NCI-H1417 (cell line): ENCODE measurements at places on chromosomes 3 and 15.
A peak's percentile ranks its signal among the peaks of the same experiment; 100 is the strongest.

- peak; percentile 14 for DNase-seq
Measured at GRCh38 chr15:34732430-34732829, 22.4 kb downstream of the GJD2 start.

GRCh38 chr3:127166501-127167065 lies 26.3 kb upstream of the PRR23E start:
- no peak for DNase-seq

DNA sequence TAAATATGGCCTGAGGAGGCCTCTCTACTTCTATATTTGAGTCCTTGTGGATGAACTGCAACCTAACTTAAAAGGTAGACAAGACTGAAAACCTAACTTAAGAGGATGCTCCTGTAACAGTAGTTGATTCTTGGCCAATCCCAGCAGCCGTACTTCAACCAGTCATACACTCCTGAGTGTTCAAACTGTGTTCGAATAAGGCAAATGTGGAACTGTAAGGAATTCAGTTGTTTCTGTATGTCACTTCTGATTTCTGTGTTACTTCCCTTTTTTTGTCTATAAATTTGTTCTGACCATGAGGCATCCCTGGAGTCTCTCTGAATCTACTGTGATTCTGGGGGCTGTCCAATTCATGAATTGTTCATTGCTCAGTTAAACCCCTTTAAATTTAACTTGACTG lies 20.5 kb downstream of the GALK2 start:
- DNase-seq: no peak

DNA sequence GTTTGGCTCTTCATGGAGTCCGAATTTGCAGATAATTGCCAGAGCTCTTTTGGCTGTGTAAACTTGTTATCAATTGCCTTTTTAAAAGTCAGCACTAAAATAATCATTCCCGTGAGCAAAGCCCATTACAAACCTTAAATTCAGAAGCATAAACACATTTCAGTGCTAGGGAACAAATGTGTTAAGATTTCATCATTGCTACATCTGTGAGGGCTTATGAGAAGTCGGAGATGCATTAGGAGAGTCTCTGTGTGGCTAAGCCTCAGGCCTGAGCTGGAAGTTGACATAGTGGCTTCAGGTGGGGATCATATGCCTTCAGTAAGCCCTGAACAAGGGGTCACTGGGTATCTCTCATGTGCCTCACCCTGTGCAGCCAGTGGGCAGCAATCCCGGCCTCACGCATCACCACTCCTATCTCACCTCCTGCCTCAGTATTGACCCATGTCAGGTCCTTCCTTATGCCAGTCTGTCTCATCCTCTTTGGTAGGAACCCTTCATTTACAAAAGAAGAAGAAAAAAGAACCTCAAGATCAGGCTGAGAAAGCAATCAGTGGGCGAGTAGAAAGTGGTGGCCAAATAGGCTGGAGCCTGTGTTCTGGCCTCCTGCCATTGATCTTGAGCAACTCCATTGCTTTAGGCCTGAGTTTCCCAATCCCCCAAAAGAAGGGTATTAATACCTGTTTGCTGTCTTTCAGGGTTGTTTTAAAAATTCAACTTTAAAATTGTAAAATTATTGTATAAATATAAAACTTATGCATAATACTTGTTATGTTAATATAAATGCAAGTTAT lies 233.5 kb downstream of the IL20RB start:
- no peak for DNase-seq

- DNase-seq: no peak
Measured at GRCh38 chr3:157868946-157869345, 237.3 kb downstream of the SHOX2 start.

DNA sequence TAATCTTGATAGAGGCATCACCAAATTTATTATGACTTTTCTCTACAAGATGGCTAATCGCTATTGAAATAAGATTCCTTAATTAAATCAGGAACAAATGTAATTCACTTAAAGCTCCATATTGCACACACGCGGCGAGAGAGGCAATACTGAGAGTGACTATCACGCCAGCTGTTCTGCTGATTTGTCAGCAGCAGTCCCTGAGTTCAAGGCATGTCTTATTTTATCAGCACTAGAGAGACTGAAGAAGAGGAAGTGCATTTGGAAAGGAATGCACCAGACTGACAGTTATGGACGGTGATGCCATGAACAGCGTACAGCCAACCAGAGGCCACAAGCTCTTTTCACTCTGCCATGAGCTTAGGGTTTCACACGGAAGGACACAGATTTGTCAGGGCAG lies 83.6 kb upstream of the SLCO3A1 start:
- DNase-seq: no peak

DNA sequence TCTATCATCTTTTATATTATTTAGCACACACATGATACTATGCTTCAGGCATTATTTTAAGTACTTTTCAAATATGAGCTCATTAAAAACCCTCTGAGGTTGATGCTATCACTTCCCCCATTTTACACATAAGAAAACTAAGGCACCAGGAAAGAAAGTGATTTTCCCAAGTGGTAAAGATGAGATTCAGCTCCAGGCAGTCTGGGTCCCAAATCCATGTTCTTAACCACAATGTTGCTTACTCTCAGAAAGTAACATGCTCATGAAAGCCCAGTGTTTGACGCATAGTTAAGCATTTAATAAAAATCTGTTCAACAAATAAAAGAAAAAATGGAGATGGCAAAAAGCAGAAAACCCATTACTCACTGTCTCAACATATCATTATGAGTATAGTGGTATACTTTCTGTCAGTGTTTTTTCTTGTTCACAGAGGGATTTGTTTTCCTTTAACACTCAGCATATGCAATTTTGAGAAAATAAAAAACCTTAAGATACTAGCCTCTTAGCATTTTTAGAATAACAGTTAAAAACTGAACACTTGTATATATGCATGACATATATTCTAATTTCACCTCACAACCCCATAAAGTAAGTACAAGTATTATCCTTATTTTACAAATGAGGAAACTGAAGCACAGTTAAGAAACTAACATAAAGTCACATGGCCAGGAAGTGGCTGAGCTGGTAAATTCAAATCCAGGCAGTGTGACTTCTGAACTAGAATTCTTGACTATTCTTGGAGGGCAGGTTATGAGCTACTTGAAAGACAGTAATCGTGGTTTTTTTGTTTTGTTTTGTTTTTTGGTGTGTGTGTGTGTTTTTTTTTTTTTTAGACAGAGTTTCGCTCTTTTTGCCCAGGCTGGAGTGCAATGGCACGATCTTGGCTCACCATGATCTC lies 10.4 kb downstream of the PEAK1 start:
- no peak for DNase-seq

- no peak for DNase-seq
Measured at GRCh38 chr15:77473328-77473727, 52.6 kb downstream of the HMG20A start.

DNA sequence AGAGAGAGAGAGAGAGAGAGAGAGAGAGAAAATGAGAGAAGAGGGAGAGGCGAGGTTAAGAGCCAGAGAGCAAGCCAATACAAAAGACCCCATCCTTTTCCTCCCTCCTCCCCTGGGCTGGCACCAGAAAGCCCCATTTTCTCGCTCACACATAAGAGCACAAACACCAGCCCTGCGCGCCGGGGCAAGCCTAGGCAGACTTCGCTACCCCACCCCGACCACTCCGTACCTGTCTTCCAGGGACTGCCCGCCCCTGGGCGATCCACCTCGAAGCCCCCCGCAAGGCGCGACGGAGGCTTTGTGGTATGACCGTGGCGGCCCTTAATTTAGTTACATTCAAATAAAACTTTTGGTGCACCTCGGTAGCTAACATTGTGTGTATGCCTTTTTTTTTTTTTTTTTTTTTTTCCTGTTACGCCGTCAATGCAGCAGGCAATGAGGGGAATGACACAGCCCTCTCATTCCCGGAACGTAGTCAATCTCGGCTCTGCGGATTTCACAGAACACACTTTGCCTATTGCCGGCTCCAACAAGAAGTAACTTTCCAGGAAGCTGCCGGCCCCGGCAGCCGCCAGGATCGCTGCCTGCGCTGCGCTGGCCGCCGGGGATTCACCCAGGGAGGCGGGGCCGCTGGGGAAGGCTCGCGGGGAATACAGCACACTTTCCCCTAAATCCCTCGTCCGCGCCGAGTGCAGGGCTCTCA lies 7.7 kb downstream of the BCL6 start:
- DNase-seq: no peak

DNA sequence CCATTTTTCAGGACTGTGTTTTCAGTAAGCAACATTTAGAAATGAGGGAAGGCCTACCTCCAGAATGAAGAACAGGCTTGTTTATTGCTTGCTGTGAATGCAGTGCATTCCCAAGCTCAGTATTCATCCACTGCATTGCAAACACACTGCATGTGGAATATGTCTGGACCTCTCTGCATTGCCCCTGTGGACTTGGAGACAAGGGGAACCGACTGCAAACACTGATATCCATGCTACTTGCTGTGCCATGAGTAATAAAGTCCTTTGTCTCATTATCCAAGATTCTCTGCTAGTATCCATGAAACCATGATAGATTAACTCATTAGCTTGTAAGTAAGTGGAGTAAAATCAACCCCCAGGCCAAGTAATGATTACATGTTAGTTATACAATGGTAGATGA lies 301.2 kb upstream of the NR2E3 start:
- no peak for DNase-seq

DNA sequence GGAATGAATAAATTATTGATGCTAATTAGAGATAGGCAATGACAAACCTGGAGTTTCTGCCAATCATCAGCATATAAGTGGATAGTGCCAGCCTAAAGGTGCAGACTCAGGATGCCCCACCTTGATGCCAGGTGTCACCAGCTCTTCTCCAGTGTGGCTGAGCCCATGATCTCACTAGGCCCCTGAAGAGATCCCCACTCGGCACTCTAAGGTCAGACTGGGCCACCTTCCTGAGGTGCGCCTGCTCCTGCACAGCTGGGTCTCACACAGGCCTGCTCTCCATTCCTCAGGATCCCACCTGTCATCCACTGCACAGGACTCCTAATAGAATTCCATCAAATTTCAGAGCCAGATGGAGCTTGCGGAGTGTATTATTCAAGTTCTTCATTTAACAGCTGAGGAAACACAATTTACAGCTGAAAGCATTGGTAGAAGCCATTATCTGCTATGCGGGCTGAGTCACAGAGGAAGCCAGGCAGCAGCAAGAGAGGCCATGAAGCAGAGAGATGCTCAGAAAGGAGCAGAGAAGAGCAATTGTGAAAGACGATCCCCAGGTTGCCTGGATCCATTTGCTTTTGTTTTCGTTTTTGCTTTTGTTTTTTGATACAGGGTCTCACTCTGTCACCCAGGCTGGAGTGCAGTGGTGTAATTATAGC lies 25.1 kb upstream of the FSTL1 start:
- DNase-seq: no peak

GRCh38 chr3:195809796-195810454 lies 1.8 kb downstream of the MUC4 start:
- no peak for DNase-seq

DNA sequence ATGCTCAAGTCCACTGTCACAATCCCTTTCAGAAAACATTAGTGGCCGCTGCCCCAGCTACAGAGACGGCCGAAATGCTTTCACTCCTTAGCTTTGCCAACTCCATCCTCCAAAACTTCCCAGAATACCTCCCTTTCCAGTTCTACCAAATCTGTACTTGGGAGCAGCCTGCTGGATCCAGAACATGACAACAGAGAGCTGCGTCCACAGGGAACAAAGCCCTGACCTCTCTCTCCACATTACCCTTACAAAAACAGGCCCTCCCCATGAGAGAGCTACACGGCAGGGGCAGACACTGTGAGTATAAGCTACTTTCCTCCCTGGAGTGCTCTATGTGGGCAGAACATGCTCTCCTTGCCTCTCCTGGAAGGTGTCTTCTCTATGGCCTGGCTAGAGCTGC lies 6.3 kb downstream of the RBM15B start:
- no peak for DNase-seq

- no peak for DNase-seq
Measured at GRCh38 chr3:66665021-66665695, 164.3 kb upstream of the LRIG1 start.

DNA sequence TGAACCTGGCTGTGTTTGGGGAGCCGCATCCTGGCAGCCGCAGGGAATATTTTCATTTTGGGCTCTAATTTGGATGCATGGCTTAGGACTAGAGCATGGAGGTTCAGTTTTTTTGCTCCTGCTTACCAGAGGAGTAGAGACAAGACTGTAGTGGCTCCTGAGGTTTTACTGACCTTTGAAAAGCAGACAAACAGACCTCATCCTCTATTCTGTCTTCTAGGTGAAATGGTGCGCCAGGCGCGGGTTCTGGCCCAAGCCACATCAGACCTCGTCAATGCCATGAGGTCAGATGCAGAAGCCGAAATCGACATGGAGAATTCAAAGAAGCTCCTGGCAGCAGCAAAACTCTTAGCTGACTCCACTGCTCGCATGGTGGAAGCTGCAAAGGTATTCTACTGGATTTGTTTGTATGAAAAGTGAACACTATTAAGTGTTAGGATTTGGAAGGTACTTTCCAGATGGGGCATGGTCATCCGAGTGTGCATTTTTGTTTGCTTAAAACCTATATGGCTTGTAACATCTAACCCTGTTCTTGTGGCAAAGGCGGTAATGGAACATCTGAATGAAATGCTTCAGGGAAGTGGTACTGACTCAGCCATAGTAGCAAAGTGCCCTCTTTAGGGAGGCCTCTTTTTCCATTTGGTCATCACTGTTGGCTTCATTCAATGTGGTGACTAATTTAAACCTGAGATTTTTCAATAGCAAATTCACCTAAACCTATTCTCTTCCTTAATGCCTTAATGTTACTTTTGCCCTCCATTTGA lies 330.7 kb upstream of the TPM1 start:
- DNase-seq: no peak

- DNase-seq: no peak
Measured at GRCh38 chr15:39365873-39366272, 215.0 kb upstream of the THBS1 start.

- DNase-seq: no peak
Measured at GRCh38 chr3:122961146-122961545, 66.4 kb downstream of the SEMA5B start.

DNA sequence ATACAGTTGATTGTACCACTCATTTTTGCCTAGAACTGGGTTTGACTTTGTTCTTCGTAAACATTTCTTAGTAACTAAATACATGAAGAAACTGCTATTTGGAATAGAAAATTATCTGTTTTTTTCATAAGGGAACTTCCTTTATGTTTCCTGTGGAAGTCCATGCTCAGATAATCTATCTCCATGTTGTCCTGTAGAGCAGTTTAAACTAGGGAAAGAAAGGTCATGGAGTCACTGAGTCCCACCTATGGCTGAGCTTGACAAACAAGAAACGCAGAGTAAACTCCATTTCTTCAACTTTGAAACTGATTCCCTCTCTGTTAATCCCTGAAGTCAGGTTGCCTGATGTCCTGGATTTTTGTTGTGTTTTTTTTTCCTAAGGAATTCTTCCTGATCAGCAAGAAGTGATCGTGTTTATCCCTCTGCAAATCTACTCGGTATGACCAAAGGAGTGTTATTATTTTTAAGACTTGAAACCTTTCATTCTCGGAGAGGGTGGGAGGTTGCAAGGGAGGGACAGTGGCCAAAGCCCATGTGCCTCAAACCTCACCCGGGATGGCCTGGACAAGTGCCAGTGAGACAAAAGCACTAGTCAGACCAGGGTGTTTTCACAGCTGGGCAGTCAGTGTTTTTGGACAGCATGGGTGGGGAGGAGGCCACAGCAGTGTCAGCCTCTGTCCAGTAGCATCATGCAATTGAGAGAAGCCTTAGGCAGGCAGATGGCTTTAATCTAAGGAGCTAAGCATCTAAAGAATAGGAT lies 129.8 kb upstream of the PHLDB2 start:
- no peak for DNase-seq
